ENCODE measurements at places on chromosomes 4 and X.

GRCh38 chrX:85859426-85859825 is 187.9 kb downstream of the CHM start:
- no peak for DNase-seq

DNA sequence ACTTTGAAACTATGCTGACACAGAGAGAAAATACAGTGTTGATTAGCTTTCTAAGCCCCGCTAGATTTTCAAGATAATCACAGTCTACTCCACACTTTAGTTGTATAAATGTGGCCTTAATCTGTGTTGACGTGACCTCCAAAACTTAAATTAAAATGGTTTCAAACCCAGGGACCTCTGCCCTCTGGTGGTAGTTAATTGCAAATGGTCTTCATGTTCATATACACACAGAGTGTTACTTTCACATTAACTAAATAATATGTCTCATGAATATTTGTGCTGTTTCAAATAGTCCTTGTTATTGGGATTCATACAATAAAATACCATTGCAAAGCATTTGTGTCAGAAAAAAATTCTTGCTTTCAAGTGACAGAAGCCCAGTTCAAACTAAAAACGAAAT is 64.3 kb downstream of the TASL start:
- no peak for DNase-seq

DNA sequence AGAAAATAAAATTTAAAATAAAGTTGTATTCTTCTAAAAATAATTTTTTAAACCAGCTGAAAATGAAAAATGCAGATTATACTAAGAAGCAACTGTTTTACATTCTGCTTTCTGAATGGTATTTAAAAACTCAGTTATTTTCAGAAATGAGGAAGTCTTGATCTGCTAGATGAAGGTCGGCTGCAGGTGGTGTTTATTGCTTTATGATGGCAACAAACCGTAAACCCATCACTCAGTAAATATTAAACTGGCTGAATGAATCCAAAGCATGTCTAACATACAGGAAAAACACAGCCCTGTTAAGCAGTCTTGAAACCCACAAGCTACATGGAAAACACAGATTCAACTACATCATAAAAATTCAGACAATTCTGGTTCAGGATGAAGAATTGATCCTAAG is 29.3 kb downstream of the DYNLT3 start:
- no peak for DNase-seq

- no peak for DNase-seq
Measured at GRCh38 chr4:107733431-107733925, 13.4 kb upstream of the PAPSS1 start.

DNA sequence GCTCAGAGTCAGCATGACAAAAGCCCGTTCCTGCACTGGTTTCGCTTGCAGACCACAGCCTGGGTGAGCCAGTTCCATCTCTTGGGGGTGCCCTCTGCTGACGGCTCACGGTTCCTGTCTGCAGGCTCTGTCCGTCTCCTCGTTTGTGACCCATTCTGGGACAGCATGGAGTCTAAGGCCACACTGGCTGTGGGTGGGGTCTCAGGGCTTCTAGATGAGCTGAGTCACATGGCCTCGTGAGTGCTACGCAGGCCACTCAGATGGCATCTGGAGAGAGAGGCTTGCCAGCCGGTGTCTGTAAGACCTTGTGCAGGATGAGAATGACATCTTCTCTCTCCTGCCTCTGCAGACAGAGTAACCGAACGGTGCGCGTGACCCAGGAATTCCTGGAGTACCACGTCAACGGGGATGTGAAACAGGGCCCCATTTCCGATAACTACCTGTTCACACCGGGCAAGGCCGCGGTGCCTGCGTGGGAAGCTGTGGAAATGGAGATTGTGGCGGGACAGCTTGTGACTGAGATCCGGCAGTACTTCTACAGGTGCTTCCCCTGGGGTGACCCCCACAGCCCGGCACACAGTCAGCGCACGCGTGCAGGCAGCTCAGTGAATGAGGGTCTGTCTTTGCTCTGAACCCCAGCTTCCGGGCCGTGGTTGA is 31.6 kb upstream of the MRFAP1 start:
- DNase-seq: no peak

DNA sequence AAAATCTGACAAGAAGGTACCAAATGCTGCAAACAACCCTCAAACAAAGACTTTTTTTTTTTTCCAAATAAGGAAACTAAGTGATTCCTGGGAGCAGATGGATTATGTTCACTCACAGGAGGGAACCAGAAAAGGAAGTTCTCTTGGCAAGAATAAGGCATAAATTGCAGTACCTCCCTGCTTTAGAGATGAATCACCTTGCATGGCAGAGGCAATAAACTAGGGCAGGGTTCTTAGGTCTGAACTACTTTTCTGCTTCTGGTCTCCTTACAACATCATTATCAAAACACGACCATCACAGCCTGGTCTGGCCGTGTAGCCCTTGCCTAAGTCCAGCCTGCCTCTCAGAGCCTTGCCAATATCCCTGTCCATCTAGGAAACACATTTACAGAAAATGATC is 6.3 kb downstream of the TMEM31 start:
- DNase-seq: no peak

GRCh38 chrX:641671-642435 is 11.3 kb downstream of the SHOX start:
- no peak for DNase-seq

- DNase-seq: no peak
Measured at GRCh38 chrX:150766351-150767044, 73.3 kb downstream of the MTMR1 start.

DNA sequence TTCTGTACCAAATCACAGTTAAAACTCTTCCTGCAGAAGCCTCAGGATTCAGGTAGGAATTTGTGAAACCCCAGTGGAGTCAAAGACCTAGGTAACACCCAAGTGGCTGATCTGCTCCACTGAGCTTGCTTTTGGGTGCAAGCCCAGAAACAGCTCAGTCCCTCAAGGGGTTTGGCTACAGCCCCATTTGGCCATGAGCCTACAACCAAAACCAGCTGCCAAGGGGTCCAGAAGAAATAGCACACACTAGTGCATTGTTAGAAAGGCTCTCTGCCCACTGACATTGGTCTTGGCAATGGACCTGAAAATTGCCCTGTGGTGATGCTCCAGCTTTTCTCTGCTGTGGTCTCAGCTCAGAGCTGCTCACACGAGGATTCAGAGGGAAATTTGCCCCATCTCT is 577.4 kb upstream of the INTU start:
- no peak for DNase-seq

DNA sequence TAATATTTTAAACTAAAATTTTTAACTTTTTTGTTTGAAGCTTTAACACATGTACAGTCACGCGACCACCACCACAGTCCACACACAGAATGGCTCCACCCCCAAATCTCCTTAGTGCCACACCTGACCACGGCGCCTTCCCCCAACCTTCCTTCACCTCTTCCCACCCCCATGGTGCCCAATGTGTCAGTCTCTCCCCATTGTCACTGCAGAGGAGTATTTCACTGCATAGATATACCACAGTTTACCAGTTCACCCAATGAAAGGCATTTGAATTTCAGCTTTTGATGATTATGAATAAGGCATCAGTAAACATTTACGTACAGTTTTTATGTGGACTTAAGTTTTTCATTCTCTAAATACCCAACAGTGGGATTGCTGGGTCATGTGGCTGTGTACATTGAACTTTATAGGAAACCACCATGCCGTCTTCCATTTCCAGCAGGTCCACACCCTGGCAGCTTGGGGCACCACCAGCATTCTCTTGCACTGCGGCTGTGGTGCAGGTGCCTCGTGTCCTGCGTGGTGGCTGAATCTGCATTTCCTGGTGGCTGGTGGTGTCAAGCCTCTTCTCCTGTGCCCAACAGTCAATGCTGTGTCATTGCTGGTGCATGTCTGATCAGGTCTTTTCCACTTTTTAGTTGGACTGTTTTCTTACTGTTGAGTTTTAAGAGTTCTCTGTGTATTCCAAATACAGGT is 49.0 kb downstream of the CPLX1 start:
- DNase-seq: no peak

- DNase-seq: peak; percentile 32
Measured at GRCh38 chr4:1090465-1091440, 22.6 kb downstream of the RNF212 start.

DNA sequence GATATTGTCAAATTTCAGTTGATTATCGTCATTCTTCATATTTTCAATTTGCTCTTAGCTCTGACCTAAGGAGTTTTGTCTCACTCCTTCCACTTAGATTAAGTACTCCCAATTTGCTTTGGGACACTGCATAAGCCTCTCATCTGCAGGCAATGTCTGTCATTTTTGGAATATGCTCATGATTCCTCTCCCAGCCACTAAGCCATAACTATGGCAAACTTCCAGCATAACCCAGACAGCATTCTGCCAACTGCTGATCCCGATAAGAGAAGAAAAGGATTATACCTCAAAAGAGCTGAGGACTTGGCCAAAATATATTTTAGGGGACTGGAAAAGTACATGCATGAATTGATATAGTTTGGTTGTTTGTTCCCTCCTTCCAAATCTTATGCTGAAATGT is 444.4 kb downstream of the GABRG1 start:
- DNase-seq: no peak

- no peak for DNase-seq
Measured at GRCh38 chr4:77538574-77539157, 67.0 kb upstream of the CXCL13 start.

DNA sequence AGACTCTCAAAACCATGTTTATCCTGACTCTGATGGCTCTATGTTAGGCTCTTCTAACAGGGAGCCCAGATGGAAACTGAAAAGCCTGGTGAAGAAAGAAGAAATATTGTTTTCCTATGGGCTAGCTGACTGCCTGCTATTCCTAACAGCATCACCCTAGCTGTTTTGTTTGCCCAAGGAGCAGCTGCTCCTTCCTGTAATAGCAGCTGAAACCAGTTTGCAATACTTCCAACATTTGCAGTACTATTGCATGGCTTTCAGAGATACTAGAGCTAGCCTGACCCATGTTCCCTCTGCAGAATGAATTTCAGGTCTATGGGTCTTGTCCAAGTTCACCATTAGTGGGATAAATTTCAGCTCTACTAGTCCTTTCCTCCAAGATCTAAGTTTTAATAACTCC is 495.2 kb downstream of the INPP4B start:
- no peak for DNase-seq

GRCh38 chrX:21840193-21840545 is 752 bp downstream of the MBTPS2 start:
- no peak for DNase-seq

DNA sequence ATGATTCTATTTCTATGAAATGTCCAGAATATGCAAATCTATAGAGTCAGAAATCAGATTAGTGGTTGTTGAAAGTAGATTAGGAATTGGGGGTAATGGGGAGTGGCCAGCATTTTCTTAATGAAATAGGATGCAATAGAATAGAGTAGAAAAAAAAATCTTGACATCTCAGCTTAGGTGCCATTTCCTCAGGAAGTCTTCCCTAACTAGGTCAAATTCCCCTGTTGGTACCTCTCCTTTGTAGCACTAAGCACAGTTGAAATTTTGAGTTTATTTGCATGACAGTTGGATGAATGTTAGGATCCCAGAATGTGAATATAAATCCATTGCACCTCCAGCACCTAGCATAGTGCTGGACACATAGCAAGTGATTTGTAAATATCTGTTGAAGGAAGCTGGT is 30.0 kb upstream of the PDK3 start:
- no peak for DNase-seq

GRCh38 chr4:100843910-100844309 is 326.1 kb upstream of the EMCN start:
- DNase-seq: no peak

DNA sequence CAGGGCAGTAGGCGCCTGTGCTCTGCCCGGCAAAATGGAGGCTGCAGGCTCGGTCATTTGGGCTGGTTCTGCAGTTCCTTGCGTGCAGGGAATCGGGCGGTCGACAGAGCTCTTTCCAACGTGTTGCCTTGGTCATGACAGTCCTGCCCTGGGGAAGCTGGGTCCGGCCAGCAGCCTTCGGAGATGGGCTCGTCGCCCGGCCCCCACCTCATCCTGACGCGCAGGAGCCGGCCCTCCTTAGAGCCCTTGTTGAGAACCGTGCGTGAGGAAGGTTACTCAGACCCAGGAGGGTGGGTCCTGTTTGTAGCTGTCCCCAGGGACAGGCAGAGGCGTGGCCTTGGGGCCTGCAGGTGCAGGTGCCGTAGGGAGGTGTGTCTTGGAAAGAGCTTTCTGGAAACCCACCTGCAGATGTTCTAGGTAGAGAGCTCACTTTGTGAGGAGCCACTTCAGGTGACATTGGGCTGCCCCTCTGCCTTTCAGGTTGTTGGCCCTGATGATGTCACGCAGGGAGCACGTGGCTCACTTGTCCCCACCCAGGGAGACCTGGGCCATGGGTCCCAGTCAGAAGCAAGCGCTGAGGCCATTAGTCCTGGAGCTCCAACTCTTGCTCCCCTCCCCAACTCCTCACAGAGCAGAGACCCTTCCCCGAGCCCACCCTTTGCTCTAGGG is 15.2 kb upstream of the HGFAC start:
- DNase-seq: no peak

DNA sequence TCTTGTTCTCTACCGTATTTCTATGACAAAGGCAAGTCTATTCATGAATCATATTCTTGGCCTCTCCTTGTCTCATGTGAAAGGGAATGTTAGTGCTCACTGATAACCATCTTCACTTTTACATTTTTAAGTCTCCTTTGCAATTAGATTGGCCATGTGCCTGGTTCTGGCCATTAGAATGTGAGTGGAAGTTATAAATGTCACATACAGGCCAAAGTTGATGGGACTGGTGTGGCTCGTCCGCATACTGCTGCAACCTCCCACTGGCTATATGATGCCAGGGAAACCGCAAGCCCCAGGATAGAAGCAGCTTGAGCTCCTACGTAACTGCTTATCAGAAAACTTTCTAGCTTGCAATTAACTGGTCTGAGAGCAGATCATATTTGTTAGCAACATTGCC is 86.1 kb downstream of the MAGEC1 start:
- DNase-seq: no peak

GRCh38 chr4:145566086-145566708 is 53.0 kb upstream of the MMAA start:
- DNase-seq: no peak
